Activated CD8-positive, alpha-beta memory T cell treated with anti-CD3 and anti-CD28 coated beads, Interleukin-2, amount 10 ng/mL, durations not matched to agents 7 days and 5 days (primary cell): ENCODE measurements at places on chromosomes 16 and 17. TPM values are rescaled to one million over a fixed set of nuclear protein-coding genes. Genes with fewer than 3 reads are reported as not detected.
A peak's percentile ranks its signal among the peaks of the same experiment; 100 is the strongest.

Gene G6PC1
- total RNA-seq, result not detected

Gene TMEM94
- total RNA-seq, result 106 TPM

- DNase-seq, result peak; percentile 56
Observed at GRCh38 chr16:87076950-87077749, 240.0 kb downstream of the C16orf95 start.

DNA sequence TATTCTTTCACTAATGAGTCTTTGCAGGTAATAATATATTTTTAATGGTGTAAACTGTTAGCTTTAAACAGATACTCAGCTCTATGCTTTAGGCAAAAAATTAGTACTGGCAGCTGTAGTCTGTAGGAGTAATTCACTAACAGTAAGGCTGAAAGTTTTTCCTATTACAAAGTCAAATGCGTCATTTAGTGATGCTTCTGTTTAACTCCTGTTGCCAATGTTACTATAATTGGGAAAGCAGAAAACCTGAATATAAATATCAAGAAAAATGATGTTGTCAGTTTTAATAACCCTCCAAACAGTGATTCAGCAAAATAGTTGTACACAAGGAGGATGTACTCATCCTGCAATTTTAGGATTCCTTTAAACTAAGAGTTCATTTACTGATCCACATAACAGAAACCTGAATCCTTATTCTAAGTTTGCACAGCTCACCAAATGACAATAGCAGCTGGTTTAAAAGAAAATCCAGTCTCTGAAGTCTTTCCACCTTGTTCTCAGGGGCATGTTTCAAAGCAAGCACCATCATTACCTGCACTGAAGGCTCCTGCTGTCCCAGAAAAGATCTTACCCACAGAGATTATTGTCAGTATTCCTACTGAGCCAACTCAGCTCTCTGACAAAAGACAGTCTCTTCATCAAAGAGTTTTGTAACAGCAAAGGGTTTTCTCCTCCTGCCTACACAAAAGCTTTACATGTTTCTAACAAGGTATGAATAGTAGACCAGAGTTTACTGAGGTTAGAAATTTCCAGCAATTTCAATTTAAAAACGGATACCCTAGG is 4.2 kb downstream of the CDR2 start:
- DNase-seq, result no peak

DNA sequence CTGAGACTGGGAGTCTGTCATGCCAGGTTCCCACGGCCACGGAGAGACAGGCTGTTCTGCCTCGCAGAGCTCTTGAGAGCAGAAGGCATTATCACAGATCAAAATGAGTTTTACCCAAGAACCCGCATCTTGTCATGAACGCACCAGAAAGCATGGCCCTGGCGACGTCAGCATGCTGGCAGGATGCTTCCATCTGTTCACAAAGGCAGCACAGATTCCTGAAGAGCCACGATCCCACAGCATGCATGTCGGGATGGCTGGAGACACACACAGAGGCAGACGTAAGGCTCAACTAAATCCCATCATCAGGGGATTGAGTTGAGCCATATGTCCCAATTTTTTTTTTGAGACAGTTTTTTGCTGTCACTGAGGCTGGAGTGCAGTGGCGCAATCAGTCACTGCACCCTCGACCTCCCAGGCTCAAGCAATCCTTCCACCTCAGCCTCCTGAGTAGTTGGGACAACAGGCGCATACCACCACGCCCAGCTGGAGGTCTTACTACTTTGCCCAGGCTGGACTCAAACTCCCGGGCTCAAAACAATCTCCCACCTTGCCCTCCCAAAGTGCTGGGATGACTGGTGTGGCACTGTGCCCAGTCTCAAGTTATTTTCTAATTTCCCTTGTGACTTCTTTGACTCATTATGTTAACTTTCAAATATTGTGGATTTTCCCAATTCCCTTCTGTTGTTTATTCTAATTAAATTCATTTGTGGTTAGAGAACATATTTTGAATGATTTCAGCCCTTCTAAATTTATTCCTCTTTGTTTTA is 11.1 kb downstream of the FANCA start:
- no peak for DNase-seq
